Endothelial cell of umbilical vein (primary cell): ENCODE measurements at places on chromosomes 4 and X.

DNA sequence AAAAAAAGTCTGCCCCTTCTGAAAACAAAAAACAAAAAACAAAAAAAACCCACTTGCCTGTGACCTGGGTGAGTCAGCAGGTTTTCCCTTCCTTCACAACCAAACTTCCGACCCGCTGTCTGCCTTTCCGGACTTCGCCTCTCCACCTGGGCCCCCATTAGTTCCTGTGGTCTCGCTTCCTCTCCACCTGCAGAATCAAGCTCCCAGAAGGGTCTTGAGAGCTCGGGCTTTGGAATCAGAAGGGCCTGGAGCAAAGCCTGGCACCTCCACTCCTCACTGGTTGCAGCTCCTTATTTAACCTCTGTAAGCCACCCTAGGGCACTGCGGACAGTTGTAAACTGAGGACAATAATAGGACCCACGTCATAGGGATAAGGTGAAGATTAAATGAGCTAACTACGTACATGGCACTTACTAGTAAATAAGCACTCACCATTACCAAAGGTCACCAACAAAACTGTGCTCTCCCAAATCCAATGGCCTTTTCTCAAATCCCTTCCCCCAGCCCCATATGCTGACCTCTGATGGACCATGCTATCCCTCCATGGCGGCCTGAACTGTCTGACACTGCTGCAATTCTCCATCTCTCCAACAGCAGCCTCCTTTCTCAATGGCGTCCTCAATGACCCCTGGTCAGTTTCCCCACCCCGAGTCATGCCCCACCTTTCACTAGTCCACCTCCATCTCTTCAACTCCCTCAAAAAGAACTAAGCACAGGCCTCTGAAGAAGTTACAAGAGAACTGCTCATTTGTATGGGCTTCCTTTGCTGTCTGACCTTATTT, 64.2 kb downstream of the IRF2 start:
- no peak for DNase-seq
- no peak overlapping the region for H3K27ac ChIP-seq
- H3K27me3 ChIP-seq, result no peaks in the 10 kb centered on the region
- H3K4me1 ChIP-seq, result peaks cover 25% of the 10 kb centered on the region
- peaks cover 8% of the 10 kb centered on the region for H3K36me3 ChIP-seq

DNA sequence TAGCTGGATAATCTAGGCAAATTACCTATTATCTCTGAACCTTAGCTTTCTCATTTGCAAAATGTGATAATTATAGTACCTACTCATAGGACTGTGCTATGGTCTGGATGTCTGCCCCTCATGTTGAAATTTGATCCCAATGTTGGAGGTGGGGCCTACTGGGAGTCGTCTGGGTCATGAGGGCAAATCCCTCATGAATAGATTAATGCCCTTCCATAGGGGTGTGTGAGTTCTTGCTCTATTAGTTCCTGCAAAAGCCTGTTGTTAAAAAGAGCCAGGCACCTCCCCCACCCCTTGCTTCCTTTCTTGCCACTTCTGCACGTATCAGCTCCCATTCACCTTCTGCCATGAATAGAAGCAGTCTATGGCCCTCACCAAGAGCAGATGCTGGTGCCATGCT, 73.9 kb downstream of the SERTM2 start:
- H3K27me3 ChIP-seq, result no peaks in the 10 kb centered on the region
- H3K27ac ChIP-seq, result no peak overlapping the region
- no peaks in the 10 kb centered on the region for H3K4me1 ChIP-seq
- DNase-seq, result no peak

DNA sequence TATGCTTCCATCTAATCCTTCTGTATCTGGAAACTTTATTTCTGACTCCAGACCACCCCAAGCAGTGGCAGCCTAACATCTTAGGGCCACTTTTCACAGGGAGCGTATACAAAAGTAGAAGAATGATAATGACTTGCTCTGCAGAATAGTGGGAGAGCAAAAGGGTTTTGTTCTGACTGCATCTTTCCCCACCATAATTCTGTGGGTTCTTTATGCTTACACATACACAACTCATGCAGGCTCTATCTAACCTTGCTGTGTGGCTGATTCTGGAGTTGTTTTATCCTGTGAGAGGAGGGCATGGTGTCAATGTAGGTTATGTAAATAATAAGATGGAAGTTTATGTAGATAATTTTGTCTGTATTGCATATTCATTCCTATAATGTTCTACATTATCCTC, 42.4 kb upstream of the NDNF start:
- H3K27me3 ChIP-seq, result peaks cover 8% of the 10 kb centered on the region
- H3K27ac ChIP-seq, result no peak overlapping the region
- H3K4me1 ChIP-seq, result no peaks in the 10 kb centered on the region
- H3K4me3 ChIP-seq, result no peak overlapping the region
- no peaks in the 10 kb centered on the region for H3K36me3 ChIP-seq

- no peaks in the 10 kb centered on the region for H3K4me1 ChIP-seq
- no peak for DNase-seq
- H3K27me3 ChIP-seq, result no peaks in the 10 kb centered on the region
- no peak overlapping the region for H3K27ac ChIP-seq
- no peaks in the 10 kb centered on the region for H3K36me3 ChIP-seq
Observed at GRCh38 chr4:134345244-134345643, 143.7 kb upstream of the PABPC4L start.

GRCh38 chrX:71533516-71533850, 579 bp downstream of the OGT start:
- H3K36me3 ChIP-seq, result no peaks in the 10 kb centered on the region
- H3K27me3 ChIP-seq, result no peaks in the 10 kb centered on the region
- H3K4me1 ChIP-seq, result peaks cover 13% of the 10 kb centered on the region
- peak overlapping the region; percentile 58 for H3K27ac ChIP-seq
- DNase-seq, result no peak
